ENCODE measurements at places on chromosomes 6 and 20.

DNA sequence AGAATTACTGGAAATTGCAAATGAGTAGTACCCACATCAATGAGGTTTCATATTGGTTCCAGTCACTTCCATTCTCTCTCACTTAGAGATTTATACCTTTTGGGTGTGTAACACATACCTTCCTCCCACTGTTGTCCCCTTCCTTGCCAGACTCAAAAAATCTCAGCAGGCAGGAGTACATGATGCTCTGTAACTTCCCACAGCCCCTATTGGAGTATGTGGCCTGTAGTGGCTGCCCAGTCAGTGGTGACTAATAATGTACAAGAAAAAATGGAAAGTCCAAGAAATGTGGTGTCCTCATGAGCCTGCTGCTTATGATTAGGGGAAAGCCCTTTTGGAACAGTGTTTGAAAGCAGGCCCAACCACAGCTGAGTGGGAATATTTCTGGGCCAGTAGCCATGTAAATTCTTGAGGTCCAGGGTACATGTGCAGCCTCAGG lies 312.0 kb downstream of the ZFAND3 start:
- no peak for DNase-seq

DNA sequence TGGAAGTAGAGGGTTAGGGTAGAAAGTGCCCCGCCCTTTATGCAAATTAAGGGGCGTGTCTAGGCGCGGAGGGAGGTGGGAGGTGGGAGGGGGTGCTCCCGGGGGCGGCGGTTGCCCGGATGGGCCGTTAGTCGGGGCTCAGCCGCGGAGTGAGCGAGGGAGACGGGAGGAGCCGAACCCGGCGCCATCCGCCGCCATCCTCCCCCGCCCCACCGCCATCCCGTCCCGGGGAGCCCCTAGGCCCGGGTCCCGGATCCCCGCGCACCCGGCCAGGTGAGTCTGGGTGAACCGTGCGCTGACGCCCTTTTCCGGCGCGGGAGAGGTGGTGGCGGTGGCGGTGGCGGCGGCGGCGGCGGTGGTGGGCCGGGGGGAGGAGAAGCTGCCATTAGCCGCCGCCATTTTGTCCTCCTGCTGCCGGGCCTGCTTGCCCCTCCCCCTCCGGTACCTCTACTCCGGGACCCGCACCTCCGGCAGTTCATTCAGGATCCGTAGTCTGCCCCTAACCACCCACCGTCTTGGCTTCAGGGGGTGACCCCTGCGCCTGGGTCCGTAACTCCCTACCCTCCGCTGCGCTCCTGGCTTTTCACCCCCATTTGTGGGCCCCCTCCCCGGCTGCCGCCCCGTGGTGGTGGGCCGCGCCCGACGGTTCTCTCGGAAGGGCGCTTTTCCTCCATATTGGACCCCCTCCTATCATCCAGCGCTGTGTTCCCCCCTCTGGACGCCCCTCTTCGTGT lies at the start of gene PRRC2A:
Gene PRRC2A, plus strand, starts transcription at position 130 of the 734 bp plus-strand sequence. CDS start 2,075 bp downstream, outside the sequence.
- peak; percentile 90 for DNase-seq

- no peak for DNase-seq
Observed at GRCh38 chr20:44800391-44801046, 9.8 kb downstream of the RIMS4 start.

DNA sequence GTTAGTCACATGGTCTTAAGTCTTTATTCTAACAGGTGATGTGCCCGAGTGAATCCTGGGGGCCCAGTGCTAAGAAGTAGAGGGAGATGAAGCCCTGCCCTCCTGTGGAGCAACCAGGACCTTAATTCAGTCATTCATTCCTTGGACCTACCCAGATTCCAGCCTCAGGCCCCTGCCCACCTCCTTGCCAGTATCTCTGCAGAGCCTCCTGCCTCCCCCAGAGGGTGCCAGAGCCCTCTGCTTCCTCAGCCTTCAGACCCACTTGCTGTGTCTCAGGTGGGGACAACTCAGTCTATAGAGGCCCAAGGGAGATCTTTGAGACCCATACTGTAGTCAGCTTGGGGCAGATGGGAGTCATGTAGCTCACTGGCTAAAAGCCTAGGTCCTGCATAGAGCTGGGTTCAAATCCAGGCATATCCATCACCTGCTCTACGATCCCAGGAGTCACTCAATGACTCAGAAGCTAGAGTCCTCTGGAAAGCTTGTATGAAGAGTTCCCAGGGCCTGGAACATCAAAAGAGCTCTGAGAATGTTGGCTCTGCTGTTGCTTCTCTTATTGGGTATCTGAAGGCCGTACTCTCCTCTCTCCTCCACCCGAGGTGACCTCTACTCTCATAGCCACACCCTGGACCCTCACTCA lies 3.9 kb upstream of the SIGLEC1 start:
- no peak for DNase-seq

GRCh38 chr6:163255265-163255664 lies 159.3 kb upstream of the QKI start:
- no peak for DNase-seq

GRCh38 chr6:113989675-113990074 lies 18.7 kb upstream of the HDAC2 start:
- no peak for DNase-seq

DNA sequence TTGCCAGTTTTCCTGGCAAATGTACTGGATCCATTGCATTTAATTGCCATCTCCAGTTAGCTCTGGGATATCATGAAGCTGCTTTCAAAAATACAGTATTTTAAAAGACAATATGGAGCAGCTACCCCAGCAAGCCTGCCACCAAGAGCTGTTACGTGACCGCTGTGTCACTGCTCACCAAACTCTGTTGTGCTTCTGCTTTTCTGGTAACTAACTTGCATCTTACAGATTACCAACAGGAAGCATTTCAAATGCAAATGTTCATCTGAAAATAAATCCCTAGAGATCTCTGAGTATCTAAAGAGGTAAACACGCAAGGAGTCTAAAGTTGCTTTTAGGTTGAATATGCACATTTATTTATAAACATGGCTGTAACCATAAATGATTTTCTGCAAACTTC lies 1008.3 kb downstream of the KIF16B start:
- DNase-seq, result no peak

DNA sequence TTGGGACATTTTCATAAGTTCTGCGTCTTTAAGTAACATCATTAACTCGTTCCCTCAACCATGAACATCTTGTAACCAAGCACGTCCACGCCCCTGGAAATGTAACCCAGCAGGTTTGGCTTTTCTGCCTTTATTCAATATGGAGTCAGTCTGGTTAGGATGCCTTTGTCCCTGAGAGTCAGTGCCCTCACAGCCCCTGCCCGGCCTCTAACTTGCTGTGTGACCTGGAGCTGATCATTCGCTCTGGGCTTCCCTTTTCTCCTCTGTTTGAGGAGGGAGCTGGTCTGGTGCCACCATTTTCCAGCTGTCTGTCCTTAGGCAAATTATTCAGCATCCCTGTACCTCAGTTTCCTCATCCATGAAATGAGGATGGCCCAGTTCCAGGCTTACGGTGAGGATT lies 26.5 kb upstream of the ANGPT4 start:
- no peak for DNase-seq
